Panc1 (cell line): ENCODE measurements at places on chromosomes 1 and 21. TPM values are rescaled to one million over a fixed set of nuclear protein-coding genes. Genes with fewer than 3 reads are reported as not detected.

DNA sequence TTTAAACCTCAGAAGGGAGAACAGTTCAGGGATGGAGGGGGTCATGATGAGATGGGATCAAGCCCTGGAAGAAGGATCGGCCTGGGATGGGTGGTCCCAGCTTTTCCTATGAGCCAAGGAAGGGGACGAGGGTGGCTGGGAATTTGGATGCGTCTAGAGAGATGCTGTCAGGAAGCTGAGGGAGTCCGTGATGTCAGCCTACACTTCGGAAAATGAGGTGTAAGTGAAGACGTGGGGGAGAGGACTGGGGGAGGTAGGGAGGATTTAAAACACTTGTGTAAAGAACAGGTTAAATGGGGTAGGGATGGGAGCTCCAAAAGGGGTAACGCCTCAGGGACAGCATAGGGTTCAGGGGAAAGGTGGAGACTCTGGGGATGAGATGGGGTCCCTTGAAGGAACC lies 27.5 kb downstream of the DLGAP3 start:
- no peak for DNase-seq

SYTL1 gene
- 2.4 TPM for total RNA-seq

NID1 gene
- total RNA-seq = 89.3 TPM

BMP8B gene
- 3.7 TPM for total RNA-seq

- no peak for DNase-seq
These were observed 8.1 kb upstream of the TEDDM1 start for GRCh38 chr1:182408435-182409075.
